ENCODE measurements at places on chromosomes 7 and 10.

DNA sequence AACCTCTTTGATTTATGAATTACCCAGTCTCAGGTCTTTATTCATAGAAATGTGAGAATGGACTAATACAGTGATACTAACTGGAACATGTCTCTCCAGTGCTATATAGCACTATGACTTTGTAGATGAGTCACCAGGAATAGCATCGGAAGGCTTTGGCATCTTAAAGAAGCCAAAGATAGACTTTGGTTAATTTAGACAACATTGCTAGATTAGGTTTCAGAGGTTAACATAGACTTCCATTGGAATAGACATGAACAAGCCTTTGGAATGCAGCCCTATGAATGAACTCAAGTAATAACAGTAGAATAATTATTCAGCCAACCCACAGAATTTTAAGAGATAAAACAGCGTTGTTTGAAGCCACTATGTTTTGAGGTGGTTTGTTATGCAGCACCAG lies 169.2 kb downstream of the HGF start:
- no peak for DNase-seq

DNA sequence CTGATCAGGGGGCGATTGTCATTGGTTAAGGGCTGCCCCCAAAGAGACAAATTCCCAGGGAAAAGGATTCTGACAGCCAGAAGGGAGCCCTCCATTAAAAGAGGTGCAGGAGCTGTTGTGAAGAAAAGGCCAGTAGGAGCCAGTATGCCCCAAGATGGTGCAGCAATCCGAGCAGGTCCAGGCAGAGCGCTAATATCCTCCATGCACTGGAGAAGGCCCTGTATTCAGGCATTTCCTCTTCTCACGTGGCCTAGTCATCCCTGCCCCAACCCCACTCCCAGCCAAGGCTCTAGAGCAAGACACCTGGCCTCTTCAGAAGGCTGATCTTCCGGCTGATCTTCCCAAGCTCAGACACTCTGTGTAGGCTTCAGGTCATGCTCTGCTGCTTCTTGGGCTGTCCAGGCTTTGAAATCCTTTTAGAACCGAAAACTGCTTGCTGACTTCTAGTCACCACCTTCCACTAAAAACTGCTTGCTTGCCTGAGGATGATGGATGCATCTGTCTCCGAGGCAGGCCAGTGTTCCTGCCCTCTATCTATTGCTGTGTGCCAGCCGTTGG lies 77.4 kb downstream of the CYP26A1 start:
- no peak for DNase-seq

DNA sequence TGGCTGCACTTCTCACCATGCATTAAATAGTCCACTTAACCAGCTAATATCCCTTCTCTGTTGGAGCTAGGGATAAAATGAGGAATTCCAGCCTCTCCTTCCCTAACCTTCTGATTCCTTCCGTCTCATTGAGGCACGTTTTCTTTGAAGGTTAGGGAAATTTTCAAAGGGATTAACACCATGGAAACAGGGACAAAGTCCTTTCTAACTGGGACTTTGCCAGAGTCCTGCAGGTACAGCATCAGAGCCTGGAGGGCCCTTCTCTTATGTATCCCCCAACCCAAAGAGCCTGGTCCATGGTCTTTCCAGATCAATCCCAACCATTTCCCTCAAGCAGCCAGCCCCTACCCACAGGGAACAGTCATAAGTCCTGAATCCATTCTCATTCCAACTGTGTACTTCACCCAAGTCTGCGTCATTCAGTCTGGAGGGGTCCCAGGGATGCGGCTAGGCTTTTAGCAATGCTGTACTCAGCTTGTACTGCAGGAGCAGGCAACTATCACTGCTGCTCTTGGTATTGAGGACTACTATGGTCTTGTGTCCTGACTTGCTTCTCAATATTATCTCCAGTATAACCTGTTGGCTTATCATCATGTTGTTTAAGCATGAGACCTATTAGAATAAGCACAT lies 34.6 kb upstream of the CROT start:
- DNase-seq = no peak

- no peak for DNase-seq
These were observed 269.1 kb upstream of the FZD8 start for GRCh38 chr10:35911233-35911632.

GRCh38 chr7:131625817-131626372 lies 69.5 kb upstream of the PODXL start:
- peak; percentile 92 for DNase-seq

- DNase-seq = no peak
These were observed 6.5 kb downstream of the COBL start for GRCh38 chr7:51310131-51310583.

GRCh38 chr10:116741391-116742351 lies 695 bp downstream of the HSPA12A start:
- DNase-seq = peak; percentile 49

DNA sequence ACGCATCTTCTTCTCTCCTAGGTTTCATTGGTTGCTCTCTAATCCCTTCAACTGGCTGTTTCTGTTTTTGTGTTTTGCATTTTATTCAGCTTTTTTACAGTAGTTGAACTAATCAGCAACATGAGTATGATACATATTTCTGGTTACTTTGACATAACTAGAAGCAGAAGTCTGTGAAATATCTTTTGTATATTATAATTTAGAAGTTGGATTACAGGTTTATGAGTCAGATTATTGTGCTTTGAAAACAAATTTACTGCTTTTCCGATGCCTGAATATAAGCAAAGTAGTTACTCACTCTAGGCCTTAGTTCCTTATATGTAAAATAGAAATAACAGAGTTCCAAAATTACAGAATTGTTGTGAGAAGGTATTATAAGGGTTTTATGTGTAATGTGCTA lies 96.2 kb upstream of the MEOX2 start:
- DNase-seq = no peak

DNA sequence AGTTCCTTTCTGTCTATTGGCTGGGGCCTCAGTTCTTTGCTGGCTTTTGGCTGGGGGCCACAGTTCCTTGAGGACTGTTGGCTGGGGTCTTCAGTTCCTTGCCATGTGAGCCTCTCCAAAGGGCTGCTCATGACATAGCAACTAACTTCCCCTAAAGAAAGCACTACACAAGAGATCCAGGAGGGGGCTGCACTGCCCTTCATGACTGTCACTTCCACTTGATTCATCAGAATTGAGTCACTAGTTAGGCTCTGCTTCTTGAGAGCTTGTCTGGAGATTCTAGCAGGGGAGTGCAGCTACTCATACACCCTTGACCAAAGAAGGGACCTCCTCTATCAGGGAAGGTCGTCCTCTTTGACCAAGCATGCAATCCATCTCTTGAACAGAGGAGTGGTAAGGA lies 38.0 kb upstream of the MKX start:
- DNase-seq = peak; percentile 33
